Activated CD4-positive, alpha-beta T cell treated with anti-CD3 and anti-CD28 coated beads for 36 hours (primary cell): ENCODE measurements at places on chromosomes 6 and 20. TPM values are rescaled to one million over a fixed set of nuclear protein-coding genes. Genes with fewer than 3 reads are reported as not detected.

- no peak overlapping the region for H3K27ac ChIP-seq
- DNase-seq = no peak
- H3K36me3 ChIP-seq = no peaks in the 10 kb centered on the region
- no peaks in the 10 kb centered on the region for H3K27me3 ChIP-seq
- peaks cover 2% of the 10 kb centered on the region for H3K4me1 ChIP-seq
These were observed 19.9 kb upstream of the HFE start for GRCh38 chr6:26067367-26067766.

The FIG4 gene
- 17.5 TPM for total RNA-seq

The ECT2L gene
- total RNA-seq = not detected

DNA sequence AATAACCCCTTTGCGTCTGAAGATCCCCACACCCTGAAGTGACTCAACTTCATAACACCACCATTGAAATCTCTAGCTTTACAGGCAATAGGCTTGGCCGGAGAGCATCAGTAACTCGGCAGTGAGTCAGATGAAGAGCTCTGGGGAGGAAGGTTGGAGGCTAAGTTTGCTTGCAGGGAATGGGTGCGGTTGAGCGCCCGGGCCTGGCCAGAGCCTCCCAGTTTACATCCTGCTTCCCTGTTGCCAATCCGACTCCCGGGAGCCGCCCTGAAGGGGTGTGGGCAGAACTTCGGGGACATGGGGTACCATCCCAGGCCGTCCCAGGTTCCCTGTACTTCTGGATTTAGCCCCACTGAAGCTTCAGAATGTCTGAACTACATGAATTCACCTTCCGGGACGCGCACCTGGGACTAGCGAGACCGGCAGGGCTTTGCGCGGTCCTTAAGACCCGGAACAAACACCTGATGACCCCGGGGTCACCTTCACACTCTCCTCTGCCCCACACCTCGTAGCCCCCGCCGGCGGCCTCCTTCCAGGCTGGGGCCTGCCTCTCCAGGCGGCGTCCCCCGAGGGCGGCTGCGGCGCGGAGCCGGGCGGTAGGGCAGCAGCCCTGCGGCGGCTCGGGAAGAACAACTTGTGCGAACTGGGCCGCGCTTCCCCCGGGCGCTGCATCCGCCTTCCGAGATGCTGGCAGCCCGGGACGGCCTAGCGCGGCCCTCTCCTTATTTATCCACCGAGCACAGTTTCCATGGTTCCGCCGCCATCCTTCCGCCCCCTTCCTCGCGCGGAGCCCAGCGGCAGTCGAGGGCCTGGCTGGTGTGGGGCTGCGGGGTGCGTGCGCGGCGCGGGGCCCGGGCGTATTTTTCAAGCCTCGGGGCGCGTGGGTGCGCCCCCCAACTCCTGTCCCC, 56.6 kb upstream of the RREB1 start:
- peaks cover 6% of the 10 kb centered on the region for H3K4me1 ChIP-seq
- H3K27ac ChIP-seq = no peak overlapping the region
- peaks cover 16% of the 10 kb centered on the region for H3K27me3 ChIP-seq
- no peak overlapping the region for H3K4me3 ChIP-seq

The PIM1 gene
- 137 TPM for total RNA-seq

The SRMS gene
- not detected for total RNA-seq

The MAS1 gene
- not detected for total RNA-seq

GRCh38 chr6:36858407-36858981, 16.1 kb downstream of the PPIL1 start:
- no peak overlapping the region for H3K27ac ChIP-seq
- no peaks in the 10 kb centered on the region for H3K27me3 ChIP-seq
- no peak for DNase-seq
- peaks cover 2% of the 10 kb centered on the region for H3K4me1 ChIP-seq
- no peak overlapping the region for H3K4me3 ChIP-seq
- peaks cover 42% of the 10 kb centered on the region for H3K36me3 ChIP-seq

The SMOC2 gene
- not detected for total RNA-seq

GRCh38 chr6:155970472-155970871, 514.8 kb upstream of the NOX3 start:
- no peak overlapping the region for H3K4me3 ChIP-seq
- H3K4me1 ChIP-seq = peaks cover 24% of the 10 kb centered on the region
- H3K27ac ChIP-seq = no peak overlapping the region
- DNase-seq = no peak
- no peaks in the 10 kb centered on the region for H3K27me3 ChIP-seq

GRCh38 chr6:63014290-63014689, 197.0 kb upstream of the FKBP1C start:
- no peaks in the 10 kb centered on the region for H3K4me1 ChIP-seq
- H3K36me3 ChIP-seq = no peaks in the 10 kb centered on the region
- no peak overlapping the region for H3K27ac ChIP-seq
- DNase-seq = no peak
- H3K27me3 ChIP-seq = no peaks in the 10 kb centered on the region
- H3K4me3 ChIP-seq = no peak overlapping the region

The TRAPPC3L gene
- total RNA-seq = not detected
